ENCODE measurements at places on chromosomes 5 and 9. TPM values are rescaled to one million over a fixed set of nuclear protein-coding genes. Genes with fewer than 3 reads are reported as not detected.
A peak's percentile ranks its signal among the peaks of the same experiment; 100 is the strongest.

LRRTM2 gene
- total RNA-seq, result 0.51 TPM

TNFSF8 gene
- total RNA-seq, result 1.2 TPM

APBA1 gene
- 7.7 TPM for total RNA-seq

FBXL7 gene
- 12.8 TPM for total RNA-seq

NEUROG1 gene
- not detected for total RNA-seq

- no peak for DNase-seq
Observed at GRCh38 chr9:78430387-78430786, 133.5 kb downstream of the PSAT1 start.

GRCh38 chr5:88944751-88945531 is 62.0 kb upstream of the MEF2C start:
- DNase-seq, result peak; percentile 75

DNA sequence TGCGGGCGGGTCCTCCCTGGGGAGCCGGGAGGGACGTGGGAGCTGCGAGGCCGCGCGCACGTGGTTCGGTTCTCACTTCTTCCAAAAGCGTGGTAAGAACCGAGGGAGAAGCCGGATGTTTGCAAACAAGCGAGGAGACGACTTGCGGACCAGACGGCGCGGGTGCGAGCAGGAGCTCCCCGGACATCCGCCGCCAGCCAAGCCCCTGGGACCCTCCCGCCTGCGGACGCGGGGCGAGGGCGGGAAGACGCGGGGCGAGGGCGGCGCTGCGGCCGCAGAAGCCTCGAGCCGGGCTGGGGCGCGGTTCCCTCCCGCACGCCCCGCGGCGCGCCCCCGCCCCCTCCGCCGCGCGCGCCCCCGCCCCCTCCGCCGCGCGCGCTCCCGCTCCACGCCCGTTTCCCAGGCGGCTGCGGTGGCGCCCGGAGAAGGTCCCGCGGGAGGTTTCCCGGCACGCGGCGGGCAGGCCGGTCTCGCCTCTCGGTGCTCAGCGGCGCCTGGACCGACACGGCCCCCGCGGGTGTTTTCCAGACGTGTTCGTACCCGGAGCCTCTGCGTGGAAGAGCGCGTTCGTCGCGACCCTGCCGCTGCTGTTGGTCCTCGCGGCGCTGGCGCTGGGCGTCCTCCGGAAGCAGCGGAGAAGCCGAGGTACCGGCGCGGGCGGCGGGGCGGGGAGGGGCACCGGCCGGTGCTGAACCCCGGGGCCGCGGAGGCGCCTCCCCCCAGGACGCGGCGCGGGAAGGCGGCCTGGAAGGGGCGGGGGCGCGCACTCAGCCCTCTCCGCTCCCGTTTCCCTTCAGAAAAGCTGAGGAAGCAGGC is 12.8 kb downstream of the BTNL9 start:
- no peak for DNase-seq

GRCh38 chr5:180353980-180354452 is 880 bp upstream of the GFPT2 start:
- peak; percentile 32 for DNase-seq

GRCh38 chr9:124256517-124257069 is 1.2 kb upstream of the NEK6 start:
- no peak for DNase-seq

DNA sequence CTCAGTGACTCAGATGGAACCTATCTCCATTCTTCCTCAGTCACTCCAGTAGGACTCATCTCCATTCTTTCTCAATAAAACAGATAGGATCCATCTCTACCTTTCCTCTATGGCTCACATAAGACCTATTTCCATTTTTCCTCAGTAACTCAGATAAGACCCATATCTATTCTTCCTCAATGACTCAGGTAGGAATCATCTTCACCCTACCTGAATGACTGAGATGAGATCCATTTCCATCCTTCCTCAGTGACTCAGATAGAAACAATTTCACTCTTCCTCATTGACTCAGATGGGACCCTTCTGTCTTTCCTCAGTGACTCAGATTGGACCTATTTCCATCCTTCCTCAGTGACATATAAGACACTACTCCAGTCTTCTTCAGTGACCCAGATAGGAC is 165.1 kb downstream of the FBXO4 start:
- DNase-seq, result no peak

GRCh38 chr5:119426057-119426456 is 26.2 kb upstream of the HSD17B4 start:
- no peak for DNase-seq

DNA sequence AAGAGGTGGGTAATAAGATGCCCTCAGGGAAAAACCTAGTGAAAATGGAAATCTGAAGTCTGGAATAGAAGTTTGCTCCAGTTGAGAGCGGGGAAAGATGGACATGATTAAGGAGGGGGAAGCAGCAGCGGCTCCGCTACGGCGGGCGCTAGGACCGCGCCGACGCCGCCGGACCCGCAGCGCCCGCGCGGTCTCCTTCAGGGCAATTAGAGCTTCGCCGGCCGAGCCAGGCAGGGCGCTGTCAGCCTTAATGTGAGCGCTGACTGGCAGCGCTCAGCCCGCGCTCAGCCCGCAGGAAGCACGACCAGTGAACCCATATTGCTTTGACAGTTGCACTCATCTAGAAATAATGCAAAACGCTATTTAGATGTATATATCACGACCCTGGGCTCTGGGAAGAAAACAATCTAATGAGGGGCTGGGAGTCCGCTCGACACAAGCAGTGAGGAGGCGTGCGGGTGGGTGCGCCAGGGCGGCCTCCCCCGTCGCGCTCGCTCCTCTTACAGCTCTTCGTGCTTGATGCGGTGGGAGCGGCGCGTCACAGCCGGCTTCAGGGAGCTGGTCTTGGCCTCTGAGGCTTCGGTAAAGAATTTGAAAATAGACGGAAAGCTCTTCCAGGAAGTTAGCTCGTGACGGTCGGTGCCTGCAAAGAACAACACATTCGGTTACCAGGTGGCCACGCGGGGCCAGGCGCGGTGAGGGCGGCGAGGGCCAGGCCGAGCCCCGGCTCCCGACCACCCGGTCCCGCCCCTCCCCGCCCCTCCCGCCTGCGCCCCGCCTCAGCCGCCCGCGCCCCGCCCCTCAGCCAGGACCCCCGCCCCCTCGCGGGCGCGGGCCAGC is 37.7 kb downstream of the NR2F1 start:
- peak; percentile 77 for DNase-seq

DNA sequence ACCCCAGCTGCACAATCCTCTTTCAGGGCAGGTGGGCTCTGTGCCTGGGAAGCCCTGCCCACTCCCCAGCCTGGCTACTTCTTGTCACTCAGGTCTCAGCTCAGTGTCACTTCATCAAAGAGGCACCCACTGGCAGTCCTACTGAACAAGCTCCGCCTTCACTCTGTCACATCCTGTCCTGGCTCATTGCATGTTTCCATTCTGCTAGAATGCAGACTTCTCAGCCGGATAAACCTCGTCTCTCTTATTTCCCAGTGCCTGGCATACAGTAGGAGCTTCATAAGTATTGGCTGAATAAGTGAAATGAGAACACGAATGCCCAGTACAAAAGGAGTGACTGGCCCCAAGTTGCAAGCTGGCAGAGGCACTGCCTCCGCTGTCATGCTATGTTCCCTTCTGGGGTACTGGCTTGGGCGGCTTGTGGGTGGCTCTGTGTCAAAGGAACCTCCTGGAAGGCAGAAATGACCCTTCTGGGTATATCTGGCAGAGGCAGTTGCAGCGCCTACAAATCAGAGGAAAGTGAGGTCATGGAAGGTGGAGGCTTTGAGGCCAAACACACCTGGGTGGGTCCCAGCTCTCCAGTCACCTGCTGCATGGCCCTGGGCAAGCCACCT is 98.3 kb upstream of the PHYKPL start:
- no peak for DNase-seq

DNA sequence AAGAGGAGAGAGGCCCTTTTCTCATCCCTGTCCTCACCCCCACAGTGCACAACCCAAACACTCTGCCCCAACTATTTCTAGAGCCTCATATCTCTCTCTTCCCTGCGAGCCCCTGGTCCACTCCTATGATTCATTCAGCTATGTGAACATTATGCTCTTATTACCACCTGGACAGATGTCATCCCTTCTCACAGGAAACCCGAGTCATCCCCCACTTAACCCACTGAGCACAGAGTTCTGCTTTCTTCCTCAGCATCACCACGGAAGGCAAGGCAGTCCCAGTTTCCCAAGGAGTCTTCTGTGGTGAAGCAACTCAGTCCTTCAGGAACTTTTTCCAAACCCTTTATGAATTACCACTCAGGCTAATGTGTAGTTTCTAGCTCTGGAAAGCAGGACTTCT is 1.3 kb downstream of the DNAI1 start:
- DNase-seq, result no peak

Measured in tongue (tissue), 3 donors.